Type B pancreatic cell (in vitro differentiated cells): ENCODE measurements at places on chromosomes 5 and 9. TPM values are rescaled to one million over a fixed set of nuclear protein-coding genes. Genes with fewer than 3 reads are reported as not detected.

The BNC2 gene
- total RNA-seq, result 7.6 and 80.9 TPM in 2 replicates

The OLFML2A gene
- total RNA-seq, result 6.3 and 10.8 TPM in 2 replicates

The SHISAL2B gene
- total RNA-seq, result 0.63 TPM in 1 of 2 replicates, not detected in the other

The BTNL3 gene
- 0.82 and 2.7 TPM in 2 replicates for total RNA-seq

The FAT2 gene
- total RNA-seq, result 0.80 and 1.5 TPM in 2 replicates

The EGFLAM gene
- total RNA-seq, result 0.43 and 4.8 TPM in 2 replicates

The GRIN3A gene
- total RNA-seq, result 2.6 and 5.3 TPM in 2 replicates

The PKD2L2 gene
- not detected in 2 replicates for total RNA-seq

The PCDHGB5 gene
- total RNA-seq, result 2.6 and 8.1 TPM in 2 replicates

The POU5F2 gene
- total RNA-seq, result 0.29 and 0.51 TPM in 2 replicates

The PCDHGB6 gene
- 4.9 and 39.4 TPM in 2 replicates for total RNA-seq

The ZMYND19 gene
- 41.7 and 45.3 TPM in 2 replicates for total RNA-seq

The PCDHGA4 gene
- total RNA-seq, result 0.75 and 1.5 TPM in 2 replicates

The FREM1 gene
- total RNA-seq, result 8.6 and 50.8 TPM in 2 replicates

The CANX gene
- total RNA-seq, result 597 and 598 TPM in 2 replicates

The STING1 gene
- total RNA-seq, result 4.1 and 7.7 TPM in 2 replicates

The KCNV2 gene
- total RNA-seq, result not detected in 2 replicates

The GPR151 gene
- not detected in 2 replicates for total RNA-seq

The IFNA21 gene
- total RNA-seq, result not detected in 2 replicates

The ICE1 gene
- total RNA-seq, result 32.0 and 37.8 TPM in 2 replicates

The EPB41L4B gene
- 14.4 and 29.1 TPM in 2 replicates for total RNA-seq

The WNK2 gene
- total RNA-seq, result 47.2 and 75.5 TPM in 2 replicates

The IFNK gene
- total RNA-seq, result not detected in 2 replicates

The PLAC8L1 gene
- total RNA-seq, result 0.95 and 2.4 TPM in 2 replicates

The SLC6A7 gene
- 0.10 and 0.38 TPM in 2 replicates for total RNA-seq
